ENCODE measurements at places on chromosomes 4 and X.

DNA sequence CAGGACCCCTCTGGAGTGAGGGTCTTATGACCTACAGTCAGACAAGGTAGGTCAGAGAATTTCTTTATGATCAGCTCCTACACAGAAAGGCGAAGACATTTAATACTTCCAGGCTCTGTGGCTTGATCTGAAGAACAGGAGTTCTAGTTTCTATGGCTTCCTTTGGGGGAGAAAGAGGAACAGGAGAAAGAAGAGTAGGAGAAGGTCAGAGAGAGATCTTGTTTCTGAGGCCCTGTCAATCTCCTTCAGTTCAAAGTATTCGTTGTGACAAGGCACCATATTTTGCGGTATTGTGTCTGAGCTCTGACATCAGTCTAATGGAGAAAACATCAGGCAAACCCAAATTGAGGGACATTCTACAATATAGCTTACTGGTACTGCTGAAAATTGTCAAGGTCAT, 16.7 kb downstream of the TMSB4X start:
- no peak for DNase-seq

DNA sequence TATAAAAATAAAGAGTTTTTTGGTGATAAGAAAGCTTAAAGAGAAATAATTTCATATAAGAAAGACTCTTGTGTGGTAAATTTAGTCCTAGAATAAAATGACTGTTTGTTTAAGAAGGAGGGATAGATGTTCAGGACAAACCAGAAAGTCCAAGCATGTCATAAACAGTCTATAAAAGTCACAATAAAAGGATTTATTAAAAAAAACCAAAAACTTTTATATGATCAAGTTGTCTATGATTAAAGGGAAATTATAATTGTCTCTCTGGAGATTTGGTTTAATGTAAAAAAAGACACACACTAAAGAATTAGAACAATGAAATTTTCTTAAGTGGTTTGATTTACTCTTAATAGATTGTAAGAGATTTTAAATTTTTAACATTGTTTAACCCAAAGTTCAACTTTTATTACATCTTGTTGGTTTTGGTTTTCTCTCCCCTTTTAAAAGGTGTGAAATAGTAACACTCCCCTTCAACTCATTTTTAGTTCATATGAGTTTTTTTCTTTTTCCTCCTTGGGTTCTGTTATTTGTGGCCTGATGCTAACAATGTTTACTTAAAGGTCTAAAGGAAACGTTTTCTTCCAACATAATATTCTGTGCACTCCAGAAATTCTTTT, 89.7 kb downstream of the PDHA2 start:
- no peak for DNase-seq

DNA sequence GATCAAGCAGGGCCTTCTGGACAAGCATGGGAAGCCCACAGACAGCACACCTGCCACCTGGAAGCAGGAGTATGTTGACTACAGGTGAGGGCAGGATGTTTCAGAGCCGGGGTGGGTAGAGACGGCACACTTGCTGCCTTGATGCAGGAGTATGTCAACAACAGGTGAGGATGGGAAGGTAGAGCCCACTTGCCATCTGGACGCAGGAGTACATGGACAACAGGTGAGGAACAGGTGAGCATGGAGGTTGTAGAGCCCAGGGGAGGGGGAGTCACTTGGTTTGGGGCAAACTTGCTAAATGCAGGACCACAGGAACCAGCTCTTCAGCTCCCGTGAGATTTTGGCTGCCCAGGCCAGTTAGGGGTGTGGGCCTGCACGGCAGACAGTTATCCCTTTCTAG, 12.0 kb downstream of the DKC1 start:
- no peak for DNase-seq

GRCh38 chrX:1946974-1947373, 332.1 kb downstream of the ASMT start:
- no peak for DNase-seq
